ENCODE measurements at places on chromosomes 7 and 10.

DNA sequence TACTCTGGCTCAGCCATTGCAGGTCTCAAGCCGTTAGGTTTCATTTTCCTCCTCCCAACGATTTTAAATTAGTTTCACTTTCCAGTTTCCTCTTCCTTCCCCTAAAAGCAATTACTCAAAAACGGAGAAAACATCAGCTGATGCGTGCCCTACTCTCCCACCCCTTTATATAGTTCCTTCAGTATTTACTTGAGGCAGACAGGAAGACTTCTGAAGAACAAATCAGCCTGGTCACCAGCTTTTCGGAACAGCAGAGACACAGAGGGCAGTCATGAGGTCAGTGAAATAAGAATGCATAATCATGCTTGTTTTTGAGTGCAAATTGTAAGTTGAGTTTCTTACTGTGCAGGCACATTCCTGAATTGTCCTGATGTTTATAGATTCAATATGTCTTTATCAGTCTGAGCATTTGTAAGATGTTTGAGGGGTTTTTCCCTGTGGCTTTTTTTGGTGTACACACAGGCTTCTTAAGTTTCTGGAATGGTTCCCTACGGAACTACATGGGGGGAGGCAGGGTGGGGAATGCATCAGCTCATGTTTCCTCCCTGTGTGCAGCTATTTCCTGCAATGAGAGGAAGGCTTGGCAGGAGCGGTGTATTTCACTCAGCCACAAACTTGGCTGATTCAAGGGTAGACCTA is at the start of gene IFIT3:
Gene IFIT3, plus strand, starts transcription at position 195 of the 639 bp plus-strand sequence. Its CDS starts 77 bp downstream, at position 272.
- peak; percentile 77 for DNase-seq

- DNase-seq, result no peak
These were observed 23.1 kb upstream of the JAZF1 start for GRCh38 chr7:28203508-28204240.

- peak; percentile 30 for DNase-seq
These were observed 129.1 kb upstream of the PPP1R3A start for GRCh38 chr7:114047889-114048288.

GRCh38 chr7:137755427-137755826 is 91.3 kb downstream of the DGKI start:
- DNase-seq, result no peak

DNA sequence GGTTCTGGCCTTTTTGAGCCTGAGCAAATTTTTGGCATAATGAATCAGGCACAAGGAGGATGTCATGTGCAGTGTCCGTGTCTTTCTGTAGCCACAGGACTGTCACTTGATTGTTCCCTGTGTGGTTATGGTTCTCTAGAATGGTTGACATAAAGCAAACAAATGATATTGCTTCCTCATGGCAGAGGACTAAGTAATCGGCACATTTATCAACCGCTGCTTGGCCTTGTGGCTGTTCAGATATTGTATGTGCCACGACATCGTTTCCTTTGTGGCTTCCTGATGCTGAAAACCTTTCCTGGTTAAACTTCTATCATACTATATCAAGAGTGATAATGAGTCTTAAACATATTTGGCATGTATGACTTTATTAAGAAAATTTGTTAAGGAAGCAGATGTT is 598.8 kb downstream of the SUGCT start:
- no peak for DNase-seq

- DNase-seq, result no peak
These were observed 88.1 kb upstream of the DDC start for GRCh38 chr7:50653126-50653864.

DNA sequence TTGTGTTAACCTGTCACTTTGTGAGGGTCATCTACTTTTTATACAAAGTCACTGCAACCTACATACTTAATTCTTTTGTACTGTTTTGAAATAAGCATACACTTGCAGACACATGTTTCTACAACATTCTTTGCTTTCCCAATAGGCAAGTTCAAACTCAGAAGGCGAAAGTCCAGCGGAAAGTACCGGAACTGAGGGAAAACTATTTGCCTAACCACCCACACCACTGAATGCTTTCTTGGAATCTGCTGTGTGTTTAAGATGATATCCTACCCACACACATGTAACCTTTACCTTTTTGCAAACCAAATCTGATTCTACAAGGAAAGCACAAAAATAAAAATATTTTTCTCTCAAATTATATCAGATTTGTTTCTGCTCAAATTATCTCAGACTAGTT is 139.4 kb upstream of the AGR3 start:
- DNase-seq, result no peak

DNA sequence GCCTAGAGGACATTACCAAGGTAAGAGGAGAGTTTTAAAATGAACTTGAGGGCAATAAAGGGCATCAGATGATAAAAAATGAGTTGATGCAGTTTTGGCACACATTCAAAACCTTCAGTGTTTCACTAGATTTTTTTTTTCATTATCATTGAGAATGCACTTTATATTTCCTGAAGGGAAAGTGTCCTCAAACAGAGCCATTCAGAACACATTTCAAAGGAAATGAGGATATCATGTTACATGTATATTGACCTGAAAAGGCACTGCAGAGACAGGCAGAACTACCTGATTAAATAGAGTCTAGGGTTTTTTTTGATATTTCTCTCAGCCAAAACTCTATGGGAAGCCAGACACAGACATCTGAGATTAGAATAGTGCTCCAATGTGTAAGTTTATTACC is 454.0 kb downstream of the NEBL start:
- DNase-seq, result no peak

DNA sequence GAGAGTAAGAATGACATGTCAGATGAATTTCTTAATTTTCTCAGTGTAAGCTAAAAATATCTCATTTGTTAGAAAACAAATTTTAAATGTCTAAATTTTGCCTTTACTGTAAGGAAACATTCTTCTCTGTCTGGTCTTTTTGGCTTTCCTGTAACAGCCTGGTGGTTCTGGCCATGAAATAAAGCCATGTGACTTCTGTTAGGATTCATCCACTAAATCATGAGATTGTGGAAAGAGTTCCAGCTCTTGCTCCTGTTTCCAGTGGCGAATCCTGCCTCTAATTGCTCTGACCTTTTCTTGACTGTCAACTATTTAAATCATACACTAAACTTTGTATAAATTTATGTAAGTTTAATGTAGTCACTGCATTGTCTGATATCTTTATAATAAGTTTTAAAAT is 398.5 kb upstream of the AKR1E2 start:
- no peak for DNase-seq

GRCh38 chr10:125057158-125058001 is 103.0 kb downstream of the CTBP2 start:
- peak; percentile 25 for DNase-seq

GRCh38 chr10:73232887-73233286 is 14.2 kb downstream of the DNAJC9 start:
- no peak for DNase-seq

DNA sequence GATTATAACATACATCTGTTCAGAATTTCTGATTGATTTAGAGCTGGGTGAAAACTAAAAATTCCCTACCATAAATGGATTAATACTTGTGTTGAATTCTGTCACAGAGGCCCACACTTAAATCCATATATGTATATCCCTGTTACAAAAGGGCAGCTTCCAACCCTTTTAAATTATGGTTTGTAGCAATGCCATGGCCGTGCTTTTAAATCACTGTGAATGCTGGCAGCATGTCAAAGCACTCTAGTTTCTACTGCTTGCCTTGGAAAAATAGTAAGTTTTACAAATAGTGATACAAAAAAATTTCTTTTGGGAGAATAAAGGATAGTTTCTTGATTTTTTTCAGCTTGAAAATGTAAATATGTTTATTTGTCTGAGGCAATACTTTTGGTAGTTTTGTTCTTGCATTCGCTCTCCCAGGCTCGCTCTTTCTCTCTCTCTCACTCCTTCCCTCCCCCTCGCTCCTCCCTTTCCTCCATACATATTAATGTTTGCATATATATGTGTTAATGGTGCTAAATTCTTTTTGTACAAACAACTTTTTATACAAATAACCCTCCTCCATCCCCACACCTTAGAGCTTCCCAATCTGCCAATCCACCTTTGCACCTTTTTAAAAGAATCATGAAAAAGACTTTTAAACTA is 29.8 kb downstream of the TES start:
- DNase-seq, result no peak

- DNase-seq, result no peak
These were observed 9.0 kb downstream of the SFRP5 start for GRCh38 chr10:97762816-97763215.

- no peak for DNase-seq
These were observed 151.5 kb downstream of the TNS3 start for GRCh38 chr7:47430422-47430821.

DNA sequence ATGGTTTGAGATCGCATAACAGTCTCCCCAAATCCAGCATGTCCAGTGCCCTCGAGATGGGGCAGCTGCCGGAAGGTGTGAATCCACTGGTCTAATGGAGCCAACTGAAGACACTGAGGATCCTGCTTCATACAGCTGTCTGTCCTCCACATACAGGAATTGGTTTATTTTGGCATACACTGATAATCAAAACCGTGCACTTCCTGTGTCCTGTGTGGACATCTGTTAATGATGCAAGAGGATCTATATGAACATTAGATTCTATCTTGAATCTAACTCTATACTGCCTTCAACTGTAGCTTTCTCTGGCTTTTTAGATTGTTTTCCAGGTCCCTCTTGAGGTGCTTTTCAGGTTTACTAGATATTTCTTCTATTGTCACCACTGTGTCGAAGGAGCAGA is 3.0 kb upstream of the JAZF1 start:
- DNase-seq, result no peak

DNA sequence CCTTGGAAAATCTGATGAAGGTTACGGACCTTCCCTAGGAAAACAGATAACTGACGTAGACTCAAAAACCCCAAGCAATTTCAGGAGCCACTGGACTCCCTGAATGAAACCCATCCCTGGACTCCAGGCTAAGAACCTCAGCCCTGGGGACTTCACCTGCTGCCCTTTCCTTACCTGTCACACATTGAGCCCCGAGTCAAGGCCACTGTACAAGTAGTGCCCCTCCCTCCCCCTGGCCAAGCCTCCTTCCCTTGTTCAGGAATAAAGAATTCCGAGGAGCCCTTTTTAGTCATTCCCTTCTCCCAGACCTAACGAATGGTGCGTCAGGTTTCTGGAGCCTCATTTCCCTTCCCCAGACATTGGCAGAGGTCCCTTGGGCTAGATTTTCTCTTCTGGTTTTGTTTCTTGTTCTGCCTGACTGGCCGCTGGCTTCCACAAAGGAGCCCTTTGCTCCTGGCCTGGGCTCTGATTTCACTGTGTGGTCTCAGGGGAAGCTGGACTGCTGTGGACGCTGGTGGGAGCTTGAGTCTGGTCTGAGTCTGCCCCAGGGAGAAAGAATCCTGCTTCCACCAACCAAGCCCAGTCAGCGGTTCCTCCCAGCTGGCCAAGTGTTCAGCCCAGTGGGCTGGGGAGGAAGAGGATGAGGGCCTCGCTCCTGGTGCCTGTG is 31.7 kb downstream of the ZNF775 start:
- DNase-seq, result no peak

DNA sequence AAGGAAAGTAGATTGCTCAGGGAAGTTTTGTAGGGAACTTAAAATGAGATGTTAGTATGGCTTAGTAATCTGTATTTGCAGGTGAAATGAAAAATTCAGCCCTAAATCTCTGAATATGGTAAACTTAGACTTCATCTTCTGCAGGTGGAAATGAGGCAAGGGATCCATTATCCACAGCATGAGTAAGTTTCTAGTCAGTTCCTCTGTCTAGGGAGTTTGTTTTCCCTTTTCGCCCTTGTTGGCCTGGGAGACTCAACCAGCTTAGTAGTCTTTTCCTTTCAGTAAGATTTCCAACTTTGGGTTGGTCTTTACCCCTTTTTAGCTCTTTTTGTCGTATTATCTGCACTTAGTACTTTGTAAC is 65.6 kb downstream of the ZEB1 start:
- no peak for DNase-seq

DNA sequence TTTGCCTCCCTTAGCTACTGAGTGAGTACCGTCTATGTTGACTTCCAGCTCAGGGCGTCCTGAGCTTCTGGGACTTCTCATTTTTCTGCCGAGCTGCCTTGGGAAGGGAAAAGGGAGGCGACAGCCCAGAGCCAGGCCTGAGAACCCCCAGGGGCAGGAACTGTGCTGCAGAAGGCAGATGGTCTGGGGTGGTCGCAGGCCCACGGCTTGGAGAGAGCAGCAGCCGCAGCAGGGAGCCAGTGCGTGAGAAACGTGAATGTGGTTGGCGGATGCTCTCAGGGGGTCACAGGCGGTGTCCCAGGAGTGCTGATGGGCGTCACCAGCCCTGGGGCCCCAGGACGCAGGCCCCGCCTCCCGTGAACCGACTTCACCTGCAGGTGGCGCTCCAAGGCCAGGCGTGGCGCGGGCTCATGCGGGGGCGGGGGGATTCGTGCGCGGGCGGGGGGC is 9.2 kb upstream of the PWWP2B start:
- peak; percentile 53 for DNase-seq

- no peak for DNase-seq
These were observed 71.9 kb downstream of the WDR37 start for GRCh38 chr10:1128115-1128514.

- no peak for DNase-seq
These were observed 169.3 kb downstream of the FAM107B start for GRCh38 chr10:14605231-14605925.

DNA sequence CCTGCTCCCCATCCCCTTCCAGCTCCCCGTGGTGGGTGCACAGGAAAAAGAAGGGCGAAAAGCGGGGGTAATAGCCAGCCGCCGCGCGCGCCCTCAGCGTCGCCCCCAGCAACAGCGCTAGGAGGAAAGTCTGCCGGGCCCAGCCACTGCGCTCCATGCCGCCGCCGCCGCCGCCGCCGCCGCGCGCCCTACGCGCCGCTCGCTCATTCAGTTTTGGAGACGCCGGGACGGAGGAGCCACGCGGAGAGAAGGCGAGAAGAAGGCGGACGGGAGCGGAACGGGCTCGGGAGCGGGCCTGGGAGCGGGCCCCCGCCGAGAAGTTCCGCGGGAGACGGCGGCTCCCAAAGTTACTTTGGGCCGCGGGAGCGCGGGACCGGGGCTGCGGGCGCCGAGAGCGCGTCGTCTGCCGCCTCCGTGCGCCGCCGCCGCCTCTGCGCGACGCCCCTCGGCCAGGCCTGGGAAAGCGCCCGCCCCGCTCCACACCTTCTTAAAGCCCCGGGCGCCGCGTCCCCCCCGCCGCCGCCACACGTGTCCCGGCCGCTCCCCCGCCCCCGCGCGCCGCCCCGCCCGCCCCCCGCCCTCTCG is at the start of gene RELN:
Gene RELN, minus strand, starts transcription at position 459 of the 585 bp plus-strand sequence. Its CDS starts 302 bp downstream, at position 157.
- DNase-seq, result no peak

All from urothelium cell line (cell line).